ENCODE measurements at places on chromosomes 11 and 22.

DNA sequence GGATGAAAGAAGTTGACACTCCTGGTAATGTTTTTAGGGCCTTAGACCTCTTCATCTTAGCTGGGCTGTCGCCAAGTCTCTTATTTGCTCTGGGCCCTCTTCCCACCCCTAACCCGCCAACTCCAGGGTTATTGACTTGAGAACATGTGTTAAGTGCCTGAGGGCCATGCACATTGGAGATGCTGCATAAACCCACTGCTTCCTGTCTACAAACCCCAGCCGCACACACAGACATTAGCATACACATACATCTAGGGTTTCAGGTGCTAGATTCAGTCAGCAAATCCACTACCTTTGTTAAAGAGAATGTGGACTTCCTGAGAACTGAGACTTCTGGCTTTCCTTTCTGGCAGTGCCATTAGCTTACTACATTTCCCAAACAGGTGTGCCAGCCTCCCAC, 817 bp downstream of the PANX3 start:
- DNase-seq, result no peak

GRCh38 chr22:43867839-43868635, 5.7 kb upstream of the SULT4A1 start:
- DNase-seq, result no peak

- no peak for DNase-seq
Measured at GRCh38 chr22:45678961-45679912, 7.6 kb downstream of the ATXN10 start.

DNA sequence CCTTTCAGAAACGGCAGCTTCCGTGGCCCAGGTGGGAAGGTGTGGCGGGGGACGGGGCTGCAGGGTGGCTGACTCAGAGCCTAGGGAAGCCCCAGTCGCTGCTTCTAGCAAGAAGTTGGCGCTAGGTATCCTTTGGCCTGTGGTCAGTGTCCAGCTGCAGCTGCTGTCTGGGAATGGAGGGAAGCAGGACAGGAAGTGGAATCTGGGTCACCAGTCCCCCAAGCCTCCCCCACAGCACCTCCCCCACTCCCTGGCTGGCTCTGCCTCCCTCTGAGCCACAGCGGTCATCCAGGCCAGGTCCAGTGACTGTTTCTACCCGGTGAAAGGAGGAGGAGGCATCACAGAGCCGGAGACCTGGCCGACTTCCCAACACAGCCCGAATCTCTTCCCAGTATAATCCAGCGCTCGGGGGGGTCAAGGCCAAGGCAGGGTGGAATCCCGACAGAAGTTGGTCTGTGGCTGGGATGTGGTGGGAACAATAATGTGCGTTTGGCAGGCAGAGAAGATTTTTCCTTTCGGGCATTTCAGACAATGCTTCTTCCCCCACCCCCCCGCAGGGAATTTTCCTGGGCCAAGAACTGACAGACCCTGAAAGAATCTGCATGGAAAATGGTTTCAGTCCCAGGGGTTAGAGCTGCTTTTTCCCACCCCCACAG, 45.1 kb downstream of the C11orf96 start:
- DNase-seq, result no peak

DNA sequence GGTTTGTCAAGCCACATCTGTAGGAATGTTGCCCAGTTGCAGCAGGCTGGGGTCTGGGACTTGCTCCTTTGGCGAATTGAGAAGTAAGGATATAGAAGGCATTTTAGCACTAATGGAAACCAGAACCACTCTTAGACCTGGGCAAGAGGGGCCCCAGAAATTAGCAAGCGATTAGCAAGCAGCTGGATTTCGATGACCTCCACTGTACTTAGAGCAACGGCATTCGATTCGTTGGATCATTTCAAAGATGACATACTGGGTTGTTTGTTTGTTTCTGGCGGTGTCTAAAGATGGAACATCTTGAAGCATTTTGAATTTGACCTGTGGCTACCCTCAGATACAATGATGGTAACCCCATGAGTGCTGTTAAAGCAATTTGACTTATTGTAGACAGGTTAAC, 1.2 kb upstream of the CDPF1 start:
- DNase-seq, result no peak

- DNase-seq, result peak; percentile 3
Measured at GRCh38 chr22:25110846-25111578, 88.6 kb upstream of the CRYBB3 start.

- no peak for DNase-seq
Measured at GRCh38 chr11:63592975-63593395, 21.2 kb downstream of the PLAAT3 start.

DNA sequence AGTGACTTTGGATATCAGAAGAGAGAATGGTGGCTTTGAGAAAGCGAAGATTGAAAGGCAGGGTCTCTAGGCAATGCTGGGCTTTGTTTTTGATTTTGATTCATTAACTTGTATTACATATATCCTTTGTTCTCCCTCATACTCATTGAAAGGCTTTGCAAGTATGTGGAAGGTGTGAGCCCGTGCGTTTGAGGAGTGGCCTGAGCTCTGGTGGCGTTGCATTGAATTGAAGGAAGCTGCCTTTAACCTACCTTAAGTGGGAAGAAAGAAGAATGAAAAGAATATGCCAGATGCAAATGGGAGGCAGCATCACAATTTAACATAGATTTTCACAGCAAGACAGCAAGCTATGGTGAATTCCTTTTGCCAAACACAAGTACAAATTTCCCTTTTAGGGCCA, 6.7 kb downstream of the MMP7 start:
- DNase-seq, result no peak

DNA sequence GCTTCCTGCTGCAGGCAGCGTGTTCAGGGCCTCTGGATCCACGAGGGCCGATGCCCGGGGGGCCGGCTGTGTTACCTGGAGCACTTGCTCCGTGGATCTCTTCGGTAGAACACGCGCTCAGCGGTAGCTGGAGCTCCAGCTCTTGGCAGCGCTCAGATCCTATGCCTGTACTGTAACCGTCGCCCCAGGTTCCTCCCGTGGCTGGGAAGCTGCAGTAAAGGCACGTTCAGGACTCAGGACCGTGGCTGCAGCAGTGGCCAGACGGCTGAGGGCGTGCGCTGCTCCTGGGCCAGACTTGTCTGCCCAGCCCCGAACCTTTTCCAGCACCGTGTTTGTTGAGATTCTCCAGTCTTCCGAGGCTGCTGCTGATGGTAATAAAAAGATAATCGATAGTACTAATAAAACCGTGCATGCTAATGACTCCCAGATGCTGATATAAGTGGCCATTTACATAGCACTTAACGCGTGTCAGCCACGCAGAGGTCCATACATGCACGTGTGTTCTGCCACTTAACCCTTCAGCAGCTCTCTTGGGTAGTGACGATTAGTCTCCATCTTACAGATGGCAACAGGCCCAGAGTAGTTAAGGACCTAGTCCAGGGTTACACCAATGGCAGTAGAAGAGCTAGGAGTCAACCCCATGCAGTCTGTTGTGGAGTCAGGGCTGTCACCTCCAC, 1.4 kb downstream of the MOV10L1 start:
- no peak for DNase-seq

GRCh38 chr11:125950696-125951651, 5.1 kb downstream of the VSIG10L2 start:
- DNase-seq, result no peak

DNA sequence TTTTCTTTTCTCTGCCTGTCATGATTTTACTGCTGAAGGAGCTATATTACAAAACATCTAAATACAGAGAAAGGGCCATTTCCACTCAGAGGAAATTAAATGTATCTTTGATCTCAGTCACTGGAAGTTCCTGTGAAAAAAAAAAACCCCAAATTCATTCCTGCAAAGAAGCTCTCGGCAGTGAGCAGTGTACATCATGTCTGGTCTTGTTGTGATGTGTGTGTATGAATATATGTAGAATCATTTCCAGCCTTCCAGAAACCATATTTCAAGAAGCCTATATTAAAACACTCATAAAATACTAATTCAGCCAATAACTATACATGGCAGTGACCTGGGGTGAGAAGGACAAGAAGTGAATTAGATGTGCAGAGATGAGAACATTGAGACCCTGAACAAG, 393.2 kb upstream of the TENM4 start:
- DNase-seq, result no peak

DNA sequence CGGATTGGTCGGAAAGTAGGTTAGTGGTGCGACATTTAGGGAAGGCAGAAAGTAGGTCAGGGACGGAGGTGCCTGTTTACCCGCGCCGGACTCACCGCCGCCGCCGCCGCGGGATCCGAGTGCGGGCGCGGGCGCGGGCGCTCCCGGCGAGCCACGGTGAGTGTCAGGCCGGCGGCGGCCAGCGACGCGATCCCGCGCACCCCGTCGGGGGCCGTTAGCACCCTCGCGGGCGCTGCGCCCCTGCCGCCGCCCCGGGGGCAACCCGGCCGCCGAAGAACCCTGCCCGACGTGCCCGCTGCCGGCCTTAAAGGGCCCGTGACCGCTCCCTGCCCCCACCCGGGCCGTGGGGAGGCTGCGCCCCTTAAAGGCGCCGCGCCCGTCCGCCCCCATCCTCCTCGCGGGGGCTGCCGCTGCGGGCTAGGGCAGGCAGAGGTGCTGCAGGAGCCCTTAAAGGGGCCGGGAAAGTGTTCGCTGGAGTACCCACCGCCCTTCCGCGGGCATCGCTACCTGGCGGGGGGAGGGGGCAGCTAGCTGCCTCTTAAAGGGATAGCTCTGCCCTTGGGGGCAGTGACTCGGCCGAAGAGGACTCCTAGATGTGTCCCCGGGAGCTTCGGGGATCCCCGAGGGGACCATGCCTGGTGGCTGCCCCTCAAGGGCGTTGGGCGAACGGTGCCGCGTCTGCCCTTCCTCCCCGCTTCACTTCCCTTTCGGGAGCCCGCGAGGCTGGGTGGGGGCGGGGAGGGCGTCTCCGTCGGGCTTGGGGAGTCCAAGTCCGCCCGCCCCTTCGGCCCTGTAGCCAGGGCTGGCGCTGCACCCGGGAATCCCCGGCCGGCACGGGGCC, at the start of gene BMAL1:
BMAL1 (plus strand) TSS at position 23 of the 841 bp plus-strand sequence. CDS start 76,519 bp downstream, outside the sequence.
- DNase-seq, result no peak

DNA sequence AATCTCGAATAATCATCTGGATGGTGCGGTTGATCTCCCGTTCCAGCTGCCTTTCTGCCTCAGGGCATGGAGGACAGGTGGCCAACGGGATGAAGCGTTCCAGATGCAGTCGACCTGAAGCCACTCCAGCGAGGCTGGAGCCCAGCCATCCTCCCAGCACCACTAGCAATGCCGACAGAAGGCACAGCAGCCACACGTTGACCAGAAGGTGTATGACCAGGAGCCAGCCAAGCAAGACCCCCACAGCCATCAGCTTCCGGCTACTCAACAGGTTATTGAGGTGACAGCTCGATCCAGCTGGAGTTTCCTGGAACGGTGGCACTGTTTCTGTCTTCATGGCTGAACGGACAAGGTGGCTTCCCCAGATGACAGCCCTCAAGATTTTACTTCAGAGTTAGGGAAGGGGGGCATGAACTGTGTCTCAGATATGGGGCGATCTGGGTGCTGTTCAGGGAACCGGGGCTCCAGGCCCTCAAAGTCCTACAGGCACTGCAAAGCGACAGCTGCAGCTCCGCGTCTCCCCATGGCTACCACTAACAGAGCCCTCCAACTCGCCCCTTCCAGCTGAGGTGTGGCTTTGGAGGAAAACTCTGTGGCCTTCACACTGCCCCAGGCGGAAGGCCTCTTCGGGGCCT, 559 bp downstream of the SNX19 start:
- DNase-seq, result no peak

DNA sequence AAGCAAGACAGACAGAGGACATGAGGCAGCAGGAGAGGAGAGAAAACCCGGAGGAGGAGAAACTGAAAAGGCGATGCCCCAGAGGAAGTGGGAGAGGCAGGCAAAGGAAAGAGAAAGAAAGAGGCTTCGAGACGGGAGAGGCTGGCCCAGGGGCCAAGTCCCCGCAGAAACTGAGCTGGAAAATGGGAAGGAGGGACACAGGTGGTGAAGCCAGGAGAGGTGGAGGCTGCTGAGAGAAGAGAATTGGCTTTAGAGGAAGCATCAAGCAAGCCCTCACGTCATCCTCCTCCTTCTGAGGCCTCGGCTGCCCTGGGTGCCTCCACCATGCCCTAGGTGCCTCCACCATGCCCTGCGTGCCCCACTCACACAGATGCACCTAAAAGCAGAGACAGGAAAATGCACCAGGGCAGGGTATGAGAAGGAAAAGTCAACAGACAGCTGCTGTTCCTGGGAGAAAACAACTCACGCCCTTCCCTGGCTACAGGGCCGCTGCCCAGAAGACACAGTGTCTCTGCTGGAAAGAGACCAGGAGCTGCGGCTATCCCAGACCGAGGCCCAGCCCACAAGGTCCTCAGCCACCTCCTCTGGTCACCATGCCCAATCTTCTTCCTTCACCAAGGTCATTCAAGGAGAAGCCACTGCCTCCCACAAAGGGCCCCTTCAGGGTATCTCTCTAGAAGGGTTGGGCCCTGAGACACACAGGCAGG, 14.3 kb downstream of the FXYD6 start:
- DNase-seq, result no peak

- no peak for DNase-seq
Measured at GRCh38 chr22:30326255-30326705, 461 bp downstream of the TBC1D10A start.

DNA sequence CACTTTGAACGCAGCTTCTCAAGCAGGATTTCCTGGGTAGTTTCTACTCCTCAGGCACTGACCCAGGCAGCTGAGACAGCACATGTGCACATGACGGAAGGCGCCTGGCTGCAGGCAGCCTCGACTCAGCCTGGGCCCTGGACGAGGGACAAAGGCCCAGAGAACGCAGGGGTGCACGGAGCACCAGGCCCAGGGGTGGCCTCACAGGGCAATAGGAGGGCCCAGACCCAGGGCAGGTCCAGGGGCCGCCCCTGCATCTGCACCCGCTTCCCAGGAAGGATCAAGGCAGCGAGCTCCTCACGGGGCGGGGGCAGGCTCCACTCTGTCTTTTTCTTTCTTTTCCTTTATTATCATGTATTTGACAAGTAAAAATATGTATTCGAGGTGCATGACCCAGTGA, 208.4 kb downstream of the BRD1 start:
- DNase-seq, result no peak

Measured in GDM1 (cell line).